ENCODE measurements at places on chromosomes 6 and 20. TPM values are rescaled to one million over a fixed set of nuclear protein-coding genes. Genes with fewer than 3 reads are reported as not detected.

The SEL1L2 gene
- total RNA-seq, result not detected

The OOEP gene
- total RNA-seq, result 12.2 TPM

The RIMS1 gene
- not detected for total RNA-seq

The PXMP4 gene
- total RNA-seq, result 12.2 TPM

The TREML1 gene
- total RNA-seq, result not detected

The RALGAPA2 gene
- total RNA-seq, result 19.2 TPM

The ADTRP gene
- total RNA-seq, result 4.1 TPM

The TMEM242 gene
- 8.1 TPM for total RNA-seq

The TAAR1 gene
- total RNA-seq, result not detected

The TPD52L1 gene
- total RNA-seq, result 184 TPM

Measured in PC-9 (cell line).